ENCODE measurements at places on chromosomes 7 and 10. TPM values are rescaled to one million over a fixed set of nuclear protein-coding genes. Genes with fewer than 3 reads are reported as not detected.

The HOXA10 gene
- total RNA-seq, result 114 TPM

The H2BK1 gene
- 4.4 TPM for total RNA-seq

The OR13A1 gene
- total RNA-seq, result 1.2 TPM

The TM9SF3 gene
- 210 TPM for total RNA-seq

The WASL gene
- total RNA-seq, result 51.2 TPM

- no peak for DNase-seq
These were observed 209.1 kb downstream of the CREB5 start for GRCh38 chr7:28621369-28621841.

- peak; percentile 25 for DNase-seq
These were observed 151.0 kb downstream of the CHN2 start for GRCh38 chr7:29345590-29345989.

- DNase-seq, result no peak
These were observed 37.7 kb downstream of the CFAP58 start for GRCh38 chr10:104391150-104391968.

DNA sequence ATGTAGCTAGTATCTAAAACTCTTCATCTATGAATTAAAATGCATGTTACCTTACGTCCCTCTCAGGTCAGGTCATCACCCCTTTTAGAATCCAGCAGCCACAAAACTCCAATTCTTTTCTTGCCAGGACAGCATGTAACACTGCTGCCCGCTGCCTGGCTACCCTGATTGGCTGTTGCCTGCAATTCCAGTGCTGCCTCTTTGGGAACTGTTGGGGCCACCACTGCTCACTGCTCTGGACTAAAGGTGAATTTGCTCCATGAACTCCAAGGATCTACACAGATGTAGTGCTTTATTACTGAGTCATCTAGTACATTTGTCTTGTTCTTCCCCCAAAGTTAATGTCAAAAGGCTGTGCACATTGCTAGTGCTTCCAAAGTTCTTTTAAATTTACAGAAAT is 40.4 kb downstream of the SCIN start:
- DNase-seq, result no peak

DNA sequence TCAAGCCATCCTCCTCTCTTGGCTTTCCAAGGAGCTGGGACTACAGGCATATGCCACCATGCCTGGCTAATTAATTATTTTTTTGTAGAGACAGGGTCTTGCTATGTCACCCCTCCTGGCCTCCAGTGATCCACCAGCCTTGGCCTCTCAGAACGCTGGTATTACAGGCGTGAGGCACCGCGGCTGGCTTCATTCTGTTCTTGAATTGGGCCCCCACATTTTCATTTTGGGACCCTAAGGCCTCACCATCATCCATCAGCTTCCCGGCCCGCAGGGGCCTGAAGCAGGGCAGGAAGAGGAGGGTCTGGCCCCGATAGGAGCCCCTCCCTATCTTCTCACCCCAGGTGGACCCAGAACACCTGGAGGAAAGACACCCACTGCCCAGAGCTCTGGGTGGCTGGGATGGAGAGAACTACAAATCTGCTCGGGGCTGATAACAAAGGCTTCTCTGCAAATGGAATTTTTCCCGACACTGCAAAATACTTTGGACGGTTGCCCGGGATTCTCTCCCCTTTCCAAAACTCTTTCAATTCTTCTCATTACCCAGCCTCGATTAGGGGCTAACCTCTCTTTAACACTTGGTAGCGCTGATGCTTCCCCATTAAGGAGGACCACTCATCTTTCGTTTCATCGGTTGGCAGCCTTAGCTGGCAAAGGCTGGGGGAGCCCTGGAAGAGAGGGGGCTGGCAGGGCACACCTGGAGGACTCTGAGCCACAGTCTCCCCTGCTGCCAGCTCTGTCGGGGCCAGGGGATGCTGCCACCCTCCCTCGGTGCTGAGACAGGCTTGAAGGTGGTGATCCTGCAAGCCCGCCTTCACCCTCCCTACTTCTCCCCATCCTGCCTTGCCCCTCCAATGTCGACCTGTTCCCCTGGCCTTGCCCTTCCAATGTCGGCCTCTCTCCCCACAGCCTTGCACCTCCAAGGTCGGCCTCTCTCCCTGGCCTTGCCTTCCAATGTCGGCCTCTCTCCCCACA is 81.0 kb upstream of the GNA12 start:
- DNase-seq, result no peak

DNA sequence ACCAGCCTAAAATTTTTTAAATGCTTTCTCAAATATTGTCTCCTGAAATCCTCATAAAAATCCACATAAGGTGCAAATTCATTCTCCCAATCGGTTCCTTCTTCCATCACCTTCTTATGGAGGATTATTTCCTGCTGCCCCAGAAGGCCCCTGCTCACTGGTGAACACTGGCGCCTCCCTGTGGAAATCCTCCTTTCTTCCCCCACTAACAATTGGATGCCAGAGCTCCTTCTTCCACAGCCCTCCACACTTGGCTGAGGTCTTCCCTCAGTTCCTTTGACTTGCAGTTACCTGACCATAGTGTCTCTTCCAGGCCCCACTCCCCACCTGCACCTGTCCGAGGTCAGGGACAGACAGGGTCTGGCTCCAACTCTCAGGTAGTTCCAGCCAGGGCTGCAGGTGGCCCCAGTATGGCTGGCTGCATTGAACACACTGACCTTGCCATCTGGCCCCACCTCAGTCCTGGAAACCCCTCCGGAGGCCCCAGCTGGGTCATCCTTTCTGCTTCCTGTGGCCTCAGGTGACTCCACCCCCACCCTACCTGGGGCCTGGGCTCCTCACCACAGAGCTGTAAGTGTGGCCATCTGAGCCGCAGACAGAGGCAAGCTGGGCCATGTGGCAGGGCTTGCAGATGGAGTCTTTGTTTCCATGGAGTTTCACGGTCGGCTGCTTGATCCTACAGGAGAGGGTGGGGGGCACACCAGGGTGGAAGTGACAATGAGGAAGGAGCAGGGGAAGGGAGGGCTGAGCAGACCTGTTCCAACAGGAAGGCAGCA is 18.4 kb downstream of the SPOCK2 start:
- no peak for DNase-seq

GRCh38 chr10:3698312-3698711 is 86.7 kb downstream of the KLF6 start:
- no peak for DNase-seq

GRCh38 chr10:60009276-60009675 is 102.9 kb upstream of the CCDC6 start:
- DNase-seq, result no peak

GRCh38 chr7:87458148-87458547 is 17.3 kb downstream of the ABCB4 start:
- no peak for DNase-seq

DNA sequence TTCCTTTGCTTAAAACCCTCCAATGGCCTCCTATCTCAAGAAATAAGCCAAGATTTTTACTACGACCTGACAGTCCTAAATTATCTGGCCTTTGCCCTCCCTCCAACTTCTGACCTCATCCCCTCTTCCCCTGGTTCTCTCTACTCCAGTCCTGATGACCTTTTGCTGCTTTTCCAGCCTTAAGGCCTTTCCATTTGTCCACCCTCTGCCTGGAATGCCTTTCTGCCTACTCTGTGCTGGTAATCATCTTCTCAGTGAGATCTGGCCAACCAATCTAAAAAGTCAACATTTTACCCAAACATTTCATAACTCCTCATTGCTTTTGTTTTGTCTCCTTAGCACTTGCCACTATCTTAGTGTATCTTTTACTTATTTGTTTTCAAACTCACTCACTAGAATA is 75.7 kb downstream of the VPS41 start:
- no peak for DNase-seq

GRCh38 chr10:20215547-20216152 is 399.4 kb downstream of the PLXDC2 start:
- DNase-seq, result no peak

DNA sequence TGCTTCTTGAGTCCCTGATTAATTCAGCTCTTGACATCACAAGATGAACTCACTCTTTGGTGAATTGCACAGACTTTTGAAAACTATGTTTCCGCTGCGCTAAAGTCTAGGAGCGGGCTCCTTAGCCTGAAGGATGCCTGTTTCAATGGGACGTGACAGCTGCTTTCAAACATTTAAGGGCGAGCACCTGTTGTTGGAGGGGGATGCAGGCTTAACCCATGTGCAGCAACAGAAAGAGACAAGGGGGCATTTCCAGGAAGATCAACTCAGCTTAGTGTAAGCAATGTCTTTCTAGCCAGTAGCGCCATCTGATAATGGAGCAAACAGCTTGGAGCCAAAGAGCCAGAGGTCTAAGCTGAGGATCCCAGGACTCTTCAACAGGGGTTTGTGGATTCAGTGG is 8.4 kb upstream of the PFKFB3 start:
- DNase-seq, result no peak

GRCh38 chr10:102599565-102600327 is 44.5 kb upstream of the TRIM8 start:
- no peak for DNase-seq

GRCh38 chr10:73015779-73016178 is 61.2 kb upstream of the PLA2G12B start:
- DNase-seq, result no peak

- no peak for DNase-seq
These were observed 90.3 kb downstream of the CHN2 start for GRCh38 chr7:29284696-29285443.

GRCh38 chr10:17061418-17061817 is 68.2 kb downstream of the CUBN start:
- DNase-seq, result no peak

Measured in uterus (tissue), 4 donors.